ENCODE measurements at places on chromosomes 2 and 18.

DNA sequence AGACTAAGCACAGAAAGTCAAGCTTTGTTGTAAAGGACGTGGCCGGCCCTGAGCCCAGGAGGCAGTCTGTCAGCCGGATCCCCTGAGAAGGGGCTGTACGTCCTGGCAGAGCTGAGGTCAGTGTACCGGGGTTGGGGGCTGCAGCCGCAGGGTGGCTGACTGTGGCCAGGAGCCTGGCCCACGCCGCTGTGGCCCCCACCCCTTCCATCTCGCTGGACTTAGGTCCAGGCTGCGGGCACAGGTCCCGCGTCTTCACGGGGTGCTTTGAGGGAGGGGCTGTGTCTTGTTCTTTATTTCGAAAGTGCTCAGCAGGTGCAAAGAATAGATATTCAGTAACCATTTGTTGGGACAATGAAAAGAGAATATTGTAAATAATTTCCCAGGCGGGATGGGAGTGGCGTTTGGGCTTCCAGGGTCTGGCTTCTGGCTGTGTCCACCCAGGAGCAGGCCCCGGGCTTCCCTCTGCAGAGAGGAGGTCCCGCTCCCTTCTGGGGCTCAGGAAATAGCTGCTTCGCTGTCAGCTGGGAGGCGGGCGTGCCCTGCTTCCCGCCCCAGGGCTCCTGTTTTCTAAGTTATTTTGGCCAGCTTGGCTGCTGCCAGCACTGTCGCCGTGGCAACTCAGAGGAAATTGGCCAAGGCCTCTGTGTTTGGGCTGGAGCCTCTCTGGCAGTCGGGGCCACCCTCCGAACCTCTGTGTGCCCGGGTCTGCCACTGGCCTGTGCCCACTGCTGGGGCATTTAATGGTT, 7.4 kb downstream of the NFATC1 start:
- no peak for DNase-seq

DNA sequence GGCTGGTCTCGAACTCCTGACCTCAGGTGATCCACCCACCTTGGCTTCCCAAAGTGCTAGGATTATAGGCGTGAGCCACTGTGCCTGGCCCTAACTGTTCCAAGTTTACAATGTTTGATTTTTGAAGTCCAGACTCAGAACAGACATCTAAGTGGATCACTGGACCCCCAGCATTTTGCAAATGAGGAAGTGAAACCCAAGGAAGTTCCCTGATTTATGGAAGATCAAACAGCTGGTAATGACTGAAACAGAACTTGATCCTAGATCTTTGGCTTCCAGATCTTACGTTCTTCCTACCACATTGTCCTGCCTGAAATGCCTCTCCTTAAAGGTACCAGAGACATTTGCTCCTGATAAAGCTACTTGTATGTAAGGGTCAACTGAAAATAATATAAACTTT, 58.3 kb upstream of the NCOA1 start:
- DNase-seq = no peak

GRCh38 chr2:177180269-177181000, 32.2 kb upstream of the HNRNPA3 start:
- DNase-seq = no peak

DNA sequence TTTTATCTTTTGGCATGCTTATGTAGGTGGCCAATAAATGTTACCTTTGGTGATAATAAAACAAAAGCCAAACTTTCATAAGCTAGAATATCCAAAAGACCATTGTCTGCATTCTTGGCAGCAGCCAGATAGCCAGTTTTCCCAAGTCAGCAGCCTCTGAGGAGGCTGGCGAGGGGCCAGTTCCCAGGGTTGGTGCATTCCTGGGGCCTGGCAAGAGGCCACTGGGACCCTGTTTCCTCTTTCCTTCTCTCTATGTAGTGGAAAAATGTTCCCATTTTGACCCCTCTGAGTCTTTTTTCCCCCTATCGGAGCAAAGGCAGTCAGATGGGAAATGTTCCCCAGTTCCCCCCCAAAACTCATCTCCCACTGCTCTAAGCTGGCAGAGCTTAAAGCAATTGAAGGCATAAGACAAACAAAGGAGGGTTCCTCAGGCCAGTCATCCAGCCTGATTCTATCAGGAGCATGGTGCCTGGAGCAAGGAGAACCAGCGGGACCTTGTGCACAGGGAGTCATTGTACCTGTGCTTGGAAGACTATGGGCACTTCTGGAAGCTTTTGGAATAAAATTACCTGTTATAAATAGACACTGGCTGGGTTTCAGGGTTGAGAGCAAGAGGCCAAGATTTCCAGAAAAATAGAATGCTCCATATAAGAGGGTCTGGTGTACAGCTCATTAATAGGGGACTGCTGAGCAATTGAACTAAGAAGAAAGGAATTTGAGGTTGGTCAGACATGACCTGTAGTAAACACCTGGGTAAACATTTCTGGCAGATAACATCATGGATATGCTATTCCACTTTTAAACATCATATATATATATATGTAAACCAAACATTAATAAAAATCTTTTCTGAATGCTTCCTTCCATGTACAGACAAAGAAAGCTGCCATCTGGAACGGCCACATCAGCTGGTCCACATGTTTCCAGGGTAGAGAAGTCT, 63.4 kb downstream of the NCKAP5 start:
- DNase-seq = no peak

- DNase-seq = no peak
Observed at GRCh38 chr2:161990741-161991140, 83.3 kb downstream of the DPP4 start.

- DNase-seq = no peak
Observed at GRCh38 chr2:213251618-213252017, 32.6 kb upstream of the SPAG16 start.

- no peak for DNase-seq
Observed at GRCh38 chr2:23363268-23363667, 21.7 kb upstream of the KLHL29 start.

DNA sequence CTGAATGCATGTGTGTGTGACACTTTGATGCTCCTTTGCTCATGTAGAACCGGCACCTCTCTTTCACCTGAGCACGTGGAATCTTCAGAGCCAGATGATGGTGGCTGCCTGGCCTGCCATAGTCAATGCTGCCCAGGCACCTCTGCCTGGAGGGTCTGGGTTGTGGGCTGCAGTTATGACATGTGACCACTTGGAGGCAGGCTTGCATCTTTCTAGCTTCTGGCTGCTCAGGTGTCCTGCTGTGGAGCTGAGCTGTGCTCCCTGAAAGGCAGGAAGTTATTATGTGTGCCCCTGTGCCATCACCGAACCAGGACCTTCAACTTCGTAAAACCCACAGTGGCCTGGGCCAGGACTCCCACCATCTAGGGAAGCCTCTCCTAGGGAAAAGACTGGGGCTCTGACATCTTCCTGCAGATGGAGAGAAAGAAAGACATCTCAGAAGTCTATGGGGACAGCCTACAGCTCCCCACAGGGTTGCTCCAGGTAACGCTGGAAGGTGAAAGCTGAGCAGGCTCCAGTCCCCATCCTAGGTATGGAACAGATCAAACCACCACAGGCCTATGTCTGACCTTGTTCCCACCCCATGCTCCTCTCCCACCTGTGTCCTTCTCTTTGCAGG, 30.2 kb downstream of the PSD4 start:
- peak; percentile 84 for DNase-seq

GRCh38 chr2:213172641-213173040, 21.2 kb upstream of the IKZF2 start:
- DNase-seq = no peak

DNA sequence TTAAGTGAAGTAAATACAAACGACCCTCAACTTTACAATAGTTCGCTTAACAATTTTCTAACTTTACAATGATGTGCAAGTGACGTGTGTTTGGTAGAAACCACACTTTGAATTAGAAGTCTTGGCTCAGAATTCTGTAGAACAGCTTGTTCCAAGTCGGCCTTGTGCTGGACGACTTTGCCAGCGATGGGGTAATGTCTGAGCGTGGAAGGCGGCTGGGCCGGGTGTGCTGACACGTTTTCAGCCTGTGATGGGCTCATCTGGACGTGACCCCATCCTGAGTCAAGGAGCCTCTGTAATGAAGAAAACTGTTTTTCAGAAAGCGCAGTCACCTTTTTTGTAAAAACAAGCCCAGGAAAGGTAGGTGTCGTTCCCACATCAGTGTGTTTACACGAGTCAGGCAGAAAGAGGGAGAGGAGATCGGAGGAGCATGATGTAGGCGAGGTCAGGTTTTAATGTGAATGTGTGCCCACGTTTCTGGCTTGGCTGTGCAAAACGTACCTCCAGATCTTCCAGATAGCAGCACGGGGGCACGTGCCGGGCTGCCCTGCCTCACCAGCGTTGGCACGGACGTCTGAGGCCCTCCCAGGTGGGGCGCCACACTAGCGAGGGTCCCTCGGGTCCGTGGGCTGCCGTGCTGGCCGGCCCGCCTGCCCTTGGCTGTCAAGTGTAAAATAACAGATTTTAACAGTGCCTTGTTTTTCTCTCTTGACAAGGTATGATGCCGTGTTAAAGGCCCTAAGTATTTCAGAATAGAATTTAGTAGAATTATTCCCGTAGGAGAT, 54.6 kb downstream of the CTDP1 start:
- no peak for DNase-seq

GRCh38 chr2:105100046-105100840, 62.4 kb downstream of the MRPS9 start:
- no peak for DNase-seq

DNA sequence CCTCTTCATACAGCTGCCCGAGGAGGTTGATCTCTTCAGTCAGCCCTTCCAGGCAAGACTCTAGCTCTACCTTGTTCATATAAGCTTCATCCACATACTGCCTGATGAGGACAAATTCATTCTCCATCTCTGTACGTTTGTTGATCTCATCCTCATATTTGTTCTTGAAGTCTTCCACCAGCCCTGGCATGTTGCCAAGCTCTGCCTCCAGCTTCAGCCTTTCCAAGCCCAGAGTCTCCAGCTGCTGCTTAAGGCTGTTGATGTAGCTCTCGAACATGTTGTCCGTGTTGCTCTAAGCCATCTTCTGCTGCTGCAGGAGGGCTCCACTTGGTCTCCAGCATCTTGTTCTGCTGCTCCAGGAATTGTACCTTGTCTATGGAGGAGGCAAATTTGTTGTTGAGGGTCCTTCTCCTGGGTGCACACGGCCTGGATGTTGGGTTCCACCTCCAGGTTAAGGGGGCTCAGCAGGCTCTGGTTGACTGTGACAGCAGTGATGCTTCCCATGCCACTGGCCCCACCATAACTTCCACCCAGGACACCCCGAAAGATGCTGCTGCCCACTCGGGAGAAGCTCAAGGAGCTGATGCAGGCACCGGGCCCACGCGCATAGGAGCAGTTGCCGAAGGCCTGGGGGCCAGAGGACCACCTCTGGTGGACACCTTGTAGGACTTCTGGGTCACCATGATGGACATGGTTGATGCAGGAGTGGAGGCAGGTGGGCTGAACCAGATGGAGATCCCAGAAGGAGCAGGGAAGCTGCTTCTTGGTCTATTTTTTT, 30.3 kb downstream of the ICA1L start:
- no peak for DNase-seq

- no peak for DNase-seq
Observed at GRCh38 chr2:85183479-85183878, 50.3 kb downstream of the TCF7L1 start.

GRCh38 chr18:22488554-22488953, 70.8 kb upstream of the CTAGE1 start:
- DNase-seq = no peak

GRCh38 chr2:145464866-145465265, 944.9 kb upstream of the ZEB2 start:
- DNase-seq = no peak

- DNase-seq = no peak
Observed at GRCh38 chr18:79948719-79949411, 2.6 kb downstream of the SLC66A2 start.

GRCh38 chr2:109494351-109494750, 119.4 kb downstream of the SEPTIN10 start:
- no peak for DNase-seq

Data from activated CD8-positive, alpha-beta memory T cell treated with anti-CD3 and anti-CD28 coated beads, Interleukin-2, amount 10 ng/mL, durations not matched to agents 7 days and 5 days (primary cell).